Right cardiac atrium (tissue), 5 donors: ENCODE measurements at places on chromosomes 1 and 21. TPM values are rescaled to one million over a fixed set of nuclear protein-coding genes. Genes with fewer than 3 reads are reported as not detected.

- DNase-seq = no peak
Measured at GRCh38 chr1:18885311-18886002, 16.9 kb downstream of the ALDH4A1 start.

GRCh38 chr1:1853593-1854257 lies 37.2 kb downstream of the GNB1 start:
- DNase-seq = no peak

GRCh38 chr1:226304291-226304955 lies 4.5 kb downstream of the LIN9 start:
- DNase-seq = no peak

Gene GNG12
- 30.7 TPM for total RNA-seq

- no peak for DNase-seq
Measured at GRCh38 chr1:21007876-21008275, 168.8 kb downstream of the EIF4G3 start.

Gene APOBEC4
- total RNA-seq = 0.09 TPM

DNA sequence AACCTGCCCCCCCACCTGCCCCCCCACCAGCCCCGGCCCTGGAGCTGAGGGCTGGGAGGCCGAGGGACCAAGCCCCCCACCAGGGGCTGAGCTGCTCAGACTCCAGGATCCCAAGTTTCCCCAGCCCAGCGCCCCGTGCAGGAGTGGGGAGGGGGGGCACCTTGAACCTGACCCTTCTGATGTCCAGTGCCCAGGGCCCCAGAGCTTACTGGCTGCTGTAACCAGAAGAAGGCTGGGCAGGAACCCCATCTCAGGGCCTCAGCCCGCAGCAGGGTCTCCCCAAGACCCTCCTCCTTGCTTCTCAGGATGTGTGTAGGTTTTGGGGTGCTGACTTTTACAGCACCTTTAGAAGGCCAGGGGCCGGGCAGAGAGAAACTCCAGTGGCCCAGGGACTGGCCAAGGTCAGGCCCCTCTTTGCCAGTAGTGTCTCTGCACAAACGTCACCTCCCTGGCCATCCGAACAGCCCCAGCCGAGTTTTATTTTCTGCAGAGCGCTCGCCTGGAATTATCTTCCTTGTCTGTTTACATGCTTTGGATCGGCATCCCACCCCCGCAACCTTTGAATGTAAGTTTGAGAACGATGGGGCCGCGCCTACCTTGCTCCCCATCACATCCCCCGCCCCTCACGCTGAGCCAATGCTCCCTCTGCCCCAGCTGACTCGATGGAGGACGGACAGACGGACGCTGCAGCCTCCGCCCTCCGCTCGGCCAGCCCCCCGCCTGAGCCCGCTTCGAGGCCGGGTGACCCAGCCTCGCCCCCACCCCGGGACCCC lies 70.1 kb upstream of the CASZ1 start:
- DNase-seq = no peak

Gene AQP10
- total RNA-seq = 0.37 TPM

Gene ATAD3C
- total RNA-seq = 1.3 TPM

- no peak for DNase-seq
Measured at GRCh38 chr1:82819234-82819633, 1018.5 kb downstream of the ADGRL2 start.

DNA sequence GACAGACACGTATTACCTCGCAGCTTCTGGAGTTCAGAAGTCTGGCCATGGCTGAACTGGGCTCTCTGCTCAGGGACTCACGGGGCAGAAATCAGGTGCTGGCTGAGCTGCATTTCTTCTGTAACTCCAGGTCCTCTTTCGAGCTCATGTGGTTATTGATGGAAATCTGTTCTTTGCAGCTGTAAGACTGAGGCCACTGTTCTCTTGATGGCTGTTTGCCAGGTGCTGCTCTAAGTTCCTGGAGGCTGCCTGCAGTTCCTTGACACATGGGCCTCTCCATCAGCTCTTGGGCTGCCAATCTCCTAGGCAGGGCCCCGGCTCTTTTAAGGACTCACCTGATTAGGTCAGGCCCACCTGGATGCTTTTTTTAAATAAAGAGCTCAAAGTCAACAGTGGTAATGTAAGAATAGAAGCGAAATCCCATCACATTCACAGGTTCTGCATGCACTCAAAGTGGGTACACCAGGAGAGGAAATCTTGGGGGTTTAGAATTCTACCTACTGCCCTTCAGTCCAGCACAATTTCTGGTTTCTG lies 139.1 kb downstream of the KAZN start:
- DNase-seq = no peak

- DNase-seq = no peak
Measured at GRCh38 chr1:81305997-81306452, 494.7 kb upstream of the ADGRL2 start.

Gene DIRAS3
- 3.8 TPM for total RNA-seq
